ENCODE measurements at places on chromosomes 3 and 15. TPM values are rescaled to one million over a fixed set of nuclear protein-coding genes. Genes with fewer than 3 reads are reported as not detected.

GRCh38 chr3:186457236-186457635 lies 86.9 kb downstream of the CRYGS start:
- no peak for DNase-seq

DNA sequence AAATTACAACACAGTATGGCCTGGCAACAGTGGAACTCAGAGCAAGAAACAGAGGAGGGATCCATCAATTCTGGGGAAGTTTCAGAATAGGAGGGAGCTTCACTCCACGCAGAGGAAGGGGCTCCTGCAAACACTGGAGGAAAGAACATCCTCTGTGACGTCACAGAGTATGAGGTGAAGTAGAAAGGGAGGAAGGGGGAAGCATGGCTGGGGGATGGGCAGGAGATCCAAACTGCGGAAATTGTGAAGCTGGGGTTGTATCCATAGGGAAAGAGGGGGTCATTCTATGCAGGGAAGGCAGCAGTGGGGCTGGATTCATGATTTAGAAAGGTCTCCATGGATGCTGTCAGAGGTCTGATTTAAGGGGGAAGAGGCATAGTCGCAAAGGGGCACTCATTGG lies 8.3 kb upstream of the SCN10A start:
- no peaks in the 10 kb centered on the region for H3K4me1 ChIP-seq
- no peak for DNase-seq
- H3K27me3 ChIP-seq, result no peaks in the 10 kb centered on the region

GRCh38 chr3:194447161-194447560 lies 39.6 kb downstream of the ATP13A3 start:
- no peak for DNase-seq
- no peak overlapping the region for H3K4me3 ChIP-seq
- no peaks in the 10 kb centered on the region for H3K27me3 ChIP-seq
- H3K4me1 ChIP-seq, result no peaks in the 10 kb centered on the region

- H3K36me3 ChIP-seq, result no peaks in the 10 kb centered on the region
- no peak for DNase-seq
- peaks cover 41% of the 10 kb centered on the region for H3K4me1 ChIP-seq
These were observed 53.1 kb upstream of the ULK4 start for GRCh38 chr3:42014921-42015533.

DNA sequence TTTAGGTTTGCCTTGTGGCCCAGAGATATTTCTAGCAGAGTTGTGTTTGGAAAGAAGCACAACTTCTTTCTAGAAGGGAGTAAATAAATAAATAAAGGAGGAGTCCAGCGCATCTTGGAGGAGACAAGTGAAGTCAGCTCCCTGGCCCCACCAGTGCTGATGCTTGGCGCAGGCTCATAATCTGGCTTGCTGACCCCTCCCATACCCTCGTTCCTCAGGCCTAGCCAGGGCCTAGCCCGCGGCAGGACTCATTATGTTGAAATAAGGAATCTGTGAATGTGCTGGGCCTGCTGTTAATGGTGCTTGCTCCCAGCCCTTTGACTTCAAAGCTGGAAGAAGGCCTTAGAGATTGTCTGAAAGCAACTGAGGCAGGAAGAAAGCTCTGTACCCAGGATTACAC lies 3.1 kb downstream of the ZNF710 start:
- peak overlapping the region; percentile 76 for H3K4me3 ChIP-seq
- DNase-seq, result no peak
- H3K27me3 ChIP-seq, result no peaks in the 10 kb centered on the region
- H3K4me1 ChIP-seq, result peaks cover 39% of the 10 kb centered on the region
- no peaks in the 10 kb centered on the region for H3K36me3 ChIP-seq

DNA sequence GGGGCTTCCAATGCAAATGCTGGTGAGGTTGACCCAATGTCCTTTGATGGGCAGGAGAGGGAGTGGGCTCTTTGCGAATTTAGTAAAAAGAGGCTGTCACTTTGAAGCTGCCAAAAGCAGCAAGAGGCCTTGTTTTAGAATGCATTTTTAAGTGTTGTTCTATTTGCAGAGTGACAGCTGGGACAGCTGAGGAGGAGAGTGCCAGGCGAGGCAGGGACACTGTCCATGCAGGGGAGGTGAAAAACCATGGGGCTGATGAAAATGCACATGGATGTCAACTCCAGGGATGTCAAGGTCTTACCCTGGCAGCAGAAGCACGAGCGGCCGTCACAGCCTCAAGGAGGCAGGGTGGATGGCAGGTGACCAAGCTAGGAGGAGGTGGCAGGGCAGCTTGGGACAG lies 279.8 kb downstream of the ADAMTS17 start:
- no peak overlapping the region for H3K4me3 ChIP-seq
- no peaks in the 10 kb centered on the region for H3K27me3 ChIP-seq
- DNase-seq, result no peak
- no peak overlapping the region for H3K27ac ChIP-seq
- H3K36me3 ChIP-seq, result no peaks in the 10 kb centered on the region

Gene NR2E3
- 0.26 TPM for total RNA-seq

Gene DAZL
- not detected for total RNA-seq

Gene CIDEC
- total RNA-seq, result not detected
